Thymus (tissue), 14 donors: ENCODE measurements at places on chromosomes 1 and 21.

DNA sequence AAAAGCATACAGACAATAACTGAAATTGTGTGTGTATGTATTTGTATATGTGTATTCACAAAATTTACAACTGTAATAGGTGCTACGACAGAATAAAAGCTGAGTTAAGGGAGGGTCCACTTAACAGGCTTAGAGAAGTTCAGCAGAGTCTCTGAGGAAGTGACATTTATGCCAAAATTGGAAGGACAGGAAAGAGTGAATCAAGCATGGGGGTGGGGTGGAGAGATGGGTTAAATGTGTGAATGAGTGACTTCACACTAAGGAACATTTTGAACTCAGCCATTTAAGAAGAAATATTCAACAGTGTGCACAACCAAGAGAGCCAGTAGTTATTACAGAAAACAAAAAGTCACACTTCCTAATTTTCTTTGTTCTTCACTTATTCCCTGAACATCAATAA lies 53.8 kb upstream of the RGS1 start:
- H3K27ac ChIP-seq: no peak overlapping the region
- H3K36me3 ChIP-seq: no peaks in the 10 kb centered on the region
- no peaks in the 10 kb centered on the region for H3K4me1 ChIP-seq
- no peak overlapping the region for H3K4me3 ChIP-seq
- no peaks in the 10 kb centered on the region for H3K27me3 ChIP-seq
- no peak for DNase-seq

DNA sequence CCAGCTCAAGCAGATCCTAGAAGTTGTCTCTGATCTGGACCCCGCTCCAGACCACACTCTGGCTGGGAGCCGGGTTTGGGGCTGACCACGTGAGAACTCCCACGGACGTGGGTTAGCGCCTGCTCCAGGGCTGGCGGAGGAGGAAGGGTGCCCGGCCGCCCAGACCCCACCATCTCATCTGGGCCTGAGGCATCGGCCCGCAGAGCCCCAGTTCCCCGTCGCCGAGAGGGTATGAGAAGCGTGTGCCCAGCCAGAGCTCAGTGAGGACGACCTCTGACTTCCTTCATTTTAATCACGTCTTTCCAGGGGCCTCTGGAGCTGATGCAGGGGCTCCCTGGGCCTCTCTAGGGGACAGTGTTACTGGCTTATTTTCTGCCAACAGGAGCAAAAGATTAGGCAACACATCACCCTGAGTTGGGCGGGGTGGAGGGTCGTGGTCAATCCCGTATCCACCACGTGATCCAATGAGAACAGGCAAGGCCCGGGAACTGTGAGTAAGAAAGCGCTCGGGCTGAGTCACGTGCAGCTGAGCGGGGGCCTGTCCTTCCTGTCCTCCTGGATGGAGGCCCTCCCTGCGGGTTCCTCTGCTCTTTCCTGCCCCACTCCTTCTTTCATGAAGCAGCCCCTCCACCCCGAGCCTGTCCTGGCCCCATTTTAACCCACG lies 81.1 kb downstream of the SIK1 start:
- H3K4me1 ChIP-seq: peaks cover 64% of the 10 kb centered on the region
- no peak for DNase-seq
- H3K4me3 ChIP-seq: no peak overlapping the region

DNA sequence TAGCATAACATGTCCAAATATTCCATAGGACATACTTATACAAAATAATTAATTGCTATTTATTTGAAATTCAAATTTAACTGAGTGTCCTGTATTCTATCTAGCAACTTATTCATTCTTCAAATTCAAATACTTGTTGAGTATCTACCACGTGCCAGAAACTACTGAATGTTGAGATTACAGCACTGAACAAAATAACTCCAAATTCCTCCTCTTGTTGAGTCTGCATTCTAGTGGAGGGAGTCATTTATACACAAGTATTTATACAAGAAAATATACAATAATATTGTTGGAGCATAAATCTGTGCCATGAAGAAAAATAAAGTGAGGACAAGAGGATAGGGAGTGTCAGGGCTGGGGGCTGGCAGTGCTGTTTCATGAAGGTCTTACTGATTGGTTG lies 43.7 kb upstream of the CDC42BPA start:
- no peak for DNase-seq
- H3K27me3 ChIP-seq: no peaks in the 10 kb centered on the region
- H3K36me3 ChIP-seq: no peaks in the 10 kb centered on the region
- H3K4me3 ChIP-seq: no peak overlapping the region

DNA sequence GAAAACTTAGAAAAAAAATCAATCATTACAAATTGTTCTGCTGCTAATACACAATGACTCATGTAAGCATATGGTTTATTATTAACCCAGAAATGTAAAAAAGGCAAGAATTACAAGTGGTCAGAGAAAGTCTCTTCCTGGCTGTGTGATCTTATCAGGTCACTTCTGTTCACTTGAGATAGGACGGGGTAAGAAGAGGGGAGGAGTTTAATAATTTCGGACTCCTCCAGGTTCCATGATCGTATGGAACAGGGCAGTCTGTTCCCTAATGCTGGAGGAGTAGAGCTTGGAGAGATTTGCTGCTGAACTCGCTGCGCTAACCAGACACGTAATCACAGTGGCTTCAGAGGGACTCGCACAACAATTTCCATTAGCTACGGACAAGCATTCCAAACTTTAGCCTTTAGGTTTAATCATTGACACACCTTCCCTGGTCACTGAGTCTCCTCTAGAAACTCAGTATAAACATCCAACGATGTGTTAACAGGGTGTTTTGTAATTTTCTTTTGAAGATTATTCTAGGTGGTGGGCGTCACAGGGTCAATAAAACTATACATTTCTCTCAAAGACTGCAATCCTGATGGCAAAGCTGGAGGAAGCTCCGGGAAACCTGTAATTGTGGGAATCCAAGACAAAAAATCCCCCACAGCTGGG lies 1.3 kb downstream of the CRYZ start:
- no peaks in the 10 kb centered on the region for H3K27me3 ChIP-seq
- peak overlapping the region; percentile 61 for H3K27ac ChIP-seq
- no peaks in the 10 kb centered on the region for H3K36me3 ChIP-seq
- no peak overlapping the region for H3K4me3 ChIP-seq
- peaks cover 17% of the 10 kb centered on the region for H3K4me1 ChIP-seq
- DNase-seq: no peak

GRCh38 chr1:189237008-189237407 lies 1240.7 kb downstream of the BRINP3 start:
- no peaks in the 10 kb centered on the region for H3K4me1 ChIP-seq
- DNase-seq: no peak
- no peaks in the 10 kb centered on the region for H3K27me3 ChIP-seq
- no peak overlapping the region for H3K4me3 ChIP-seq
- no peak overlapping the region for H3K27ac ChIP-seq

- peak overlapping the region; percentile 87 for H3K27ac ChIP-seq
- H3K4me1 ChIP-seq: peaks cover 11% of the 10 kb centered on the region
- peak overlapping the region; percentile 69 for H3K4me3 ChIP-seq
- no peak for DNase-seq
- no peaks in the 10 kb centered on the region for H3K36me3 ChIP-seq
Measured at GRCh38 chr1:192809307-192810252, 741 bp downstream of the RGS2 start.

DNA sequence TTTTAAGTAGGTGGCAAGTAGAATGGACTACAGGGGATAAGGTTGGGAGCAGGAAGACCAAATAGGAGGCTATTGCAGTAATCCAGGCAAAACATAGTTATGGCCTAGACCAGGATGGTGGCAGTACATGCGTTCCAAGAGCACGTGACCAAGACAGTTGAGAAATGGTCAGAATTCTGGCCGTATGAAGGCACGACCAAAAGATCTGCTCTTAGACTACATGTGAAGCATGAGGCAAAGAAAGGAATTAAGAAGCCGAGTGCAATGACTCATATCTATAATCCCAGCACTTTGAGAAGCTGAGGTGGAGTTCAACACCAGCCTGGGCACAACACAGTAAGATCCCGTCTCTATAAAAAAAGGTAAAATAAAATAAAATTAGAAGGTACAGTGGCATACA lies 71.3 kb downstream of the LUZP1 start:
- H3K27me3 ChIP-seq: no peaks in the 10 kb centered on the region
- H3K36me3 ChIP-seq: peaks cover 21% of the 10 kb centered on the region
- DNase-seq: no peak
- no peak overlapping the region for H3K4me3 ChIP-seq

DNA sequence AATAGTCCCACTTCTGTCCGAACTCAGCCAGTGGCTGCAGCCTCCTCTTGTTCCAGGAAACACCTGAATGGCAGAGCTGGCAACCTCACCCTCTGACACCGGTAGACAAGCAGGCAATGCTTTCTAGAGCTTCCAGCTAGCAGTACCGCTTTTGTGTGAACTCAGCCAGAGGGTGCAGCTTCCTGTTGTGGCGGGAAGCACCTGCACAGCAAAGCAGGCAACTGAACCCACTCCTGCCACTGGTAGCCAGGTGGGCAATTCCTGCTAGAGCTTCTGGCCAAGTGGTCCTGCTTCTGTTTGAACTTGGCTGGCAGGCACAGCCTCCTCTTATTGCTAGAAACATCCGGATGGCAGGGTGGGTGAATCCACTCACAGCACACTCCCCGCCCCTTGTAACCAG lies 40.1 kb upstream of the TMPRSS15 start:
- no peaks in the 10 kb centered on the region for H3K27me3 ChIP-seq
- H3K4me1 ChIP-seq: peaks cover 15% of the 10 kb centered on the region
- peak; percentile 69 for DNase-seq
- no peak overlapping the region for H3K4me3 ChIP-seq
- H3K36me3 ChIP-seq: no peaks in the 10 kb centered on the region

- no peaks in the 10 kb centered on the region for H3K27me3 ChIP-seq
- DNase-seq: no peak
- H3K27ac ChIP-seq: no peak overlapping the region
- no peaks in the 10 kb centered on the region for H3K4me1 ChIP-seq
- H3K36me3 ChIP-seq: no peaks in the 10 kb centered on the region
Measured at GRCh38 chr1:165129568-165130164, 226.8 kb downstream of the LMX1A start.

DNA sequence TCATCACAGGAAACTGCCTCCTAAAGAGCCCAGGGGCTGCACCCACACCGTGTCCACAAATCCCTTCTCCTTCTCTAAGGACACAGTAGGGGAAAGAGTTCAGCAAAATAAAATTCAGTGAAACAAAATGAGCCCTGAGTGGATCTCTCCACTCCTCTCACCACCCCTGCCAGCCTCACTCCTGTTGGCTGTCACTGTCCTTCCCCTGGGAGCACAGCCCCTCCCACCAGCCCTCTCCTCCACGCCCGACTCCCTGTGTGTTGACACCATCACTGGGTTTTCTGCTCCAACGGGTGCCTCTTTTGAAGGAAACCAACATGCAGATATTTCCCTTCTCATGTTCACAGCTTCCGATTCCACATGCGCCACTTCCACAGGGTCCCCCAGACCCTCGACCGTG lies 356.2 kb downstream of the AJAP1 start:
- H3K4me3 ChIP-seq: no peak overlapping the region
- no peaks in the 10 kb centered on the region for H3K4me1 ChIP-seq
- H3K27ac ChIP-seq: no peak overlapping the region
- H3K27me3 ChIP-seq: no peaks in the 10 kb centered on the region

DNA sequence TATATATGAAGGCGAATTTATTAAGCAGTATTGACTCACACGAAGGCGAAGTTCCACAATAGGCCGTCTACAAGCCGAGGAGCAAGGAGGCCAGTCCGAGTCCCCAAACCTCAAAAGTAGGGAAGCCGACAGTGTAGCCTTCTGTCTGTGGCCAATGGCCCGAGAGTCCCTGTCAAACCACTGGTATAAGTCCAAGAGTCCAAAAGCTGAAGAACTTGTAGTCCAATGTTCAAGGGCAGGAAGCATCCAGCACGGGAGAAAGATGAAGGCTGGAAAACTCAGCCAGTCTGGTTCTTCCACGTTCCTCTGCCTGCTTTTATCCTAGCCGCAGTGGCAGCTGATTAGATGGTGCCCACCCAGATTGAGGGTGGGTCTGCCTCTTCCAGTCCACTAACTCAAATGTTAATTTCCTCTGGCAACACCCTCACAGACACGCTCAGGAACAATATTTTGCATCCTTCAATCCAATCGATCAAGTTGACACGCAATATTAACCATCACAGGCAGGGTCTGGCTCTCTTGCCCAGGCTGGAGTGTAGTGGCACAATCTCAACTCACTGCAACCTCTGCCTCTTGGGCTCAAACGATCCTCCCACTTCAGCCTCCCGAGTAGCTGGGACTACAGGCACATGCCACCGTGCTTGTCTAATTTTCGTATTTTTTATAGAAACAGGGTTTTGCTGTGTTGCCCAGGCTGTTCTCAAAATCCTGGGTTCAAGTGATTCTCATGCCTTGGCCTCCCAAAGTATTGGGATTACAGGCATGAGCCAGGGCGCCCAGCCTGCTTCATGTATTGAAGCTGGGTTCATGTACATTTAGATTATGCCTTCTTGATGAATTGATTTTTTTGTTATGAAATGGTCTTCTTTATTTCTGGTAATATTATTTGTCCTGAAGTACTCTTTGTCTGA lies 85.3 kb downstream of the DHRS3 start:
- DNase-seq: no peak
- H3K4me1 ChIP-seq: no peaks in the 10 kb centered on the region
- H3K27ac ChIP-seq: peak overlapping the region; percentile 27
- no peak overlapping the region for H3K4me3 ChIP-seq
- no peaks in the 10 kb centered on the region for H3K36me3 ChIP-seq
- H3K27me3 ChIP-seq: no peaks in the 10 kb centered on the region

GRCh38 chr1:156777573-156777972 lies 10.2 kb downstream of the PRCC start:
- no peak for DNase-seq
- no peaks in the 10 kb centered on the region for H3K27me3 ChIP-seq
- no peak overlapping the region for H3K4me3 ChIP-seq
- H3K4me1 ChIP-seq: peaks cover 3% of the 10 kb centered on the region
- H3K36me3 ChIP-seq: peaks cover 10% of the 10 kb centered on the region
- no peak overlapping the region for H3K27ac ChIP-seq

DNA sequence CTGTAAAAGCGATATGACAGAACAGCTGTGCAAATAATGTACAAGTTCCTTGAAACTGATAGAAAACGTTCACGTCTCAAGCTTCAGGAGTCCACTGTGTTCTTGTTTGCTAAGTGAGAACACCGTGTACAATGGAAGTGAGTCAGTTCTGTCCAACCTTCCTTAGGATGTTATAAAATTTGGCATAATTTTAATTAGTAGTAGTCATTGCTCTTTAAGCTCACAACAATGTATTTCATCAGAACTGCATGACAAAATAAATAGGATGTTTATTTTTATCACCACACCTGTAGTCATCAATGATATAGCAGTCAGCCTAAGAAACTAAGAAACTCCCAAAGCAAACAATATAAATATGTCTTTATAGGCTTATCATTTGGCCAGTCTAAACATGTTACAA lies 53.0 kb downstream of the RGS2 start:
- H3K27ac ChIP-seq: no peak overlapping the region
- H3K4me3 ChIP-seq: no peak overlapping the region
- no peaks in the 10 kb centered on the region for H3K36me3 ChIP-seq
- DNase-seq: no peak
- H3K27me3 ChIP-seq: no peaks in the 10 kb centered on the region

DNA sequence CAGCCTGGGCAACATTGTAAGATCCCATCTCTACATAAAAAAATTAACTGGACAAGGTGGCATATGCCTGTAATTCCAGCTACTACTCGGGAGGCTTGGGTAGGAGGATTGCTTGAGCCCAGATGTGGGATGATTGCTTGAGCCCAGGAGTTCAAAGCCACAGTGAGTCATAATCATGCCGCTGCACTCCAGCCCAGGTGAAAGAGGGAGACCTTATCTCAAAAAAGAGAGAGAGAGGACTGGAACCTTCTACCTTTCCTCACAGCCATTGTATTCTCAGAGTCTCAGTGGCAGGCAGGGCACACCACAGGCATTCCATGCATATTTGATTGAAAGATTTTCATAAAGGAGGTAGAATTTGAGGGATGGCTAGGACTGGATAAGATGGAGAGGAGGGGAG lies 78.4 kb downstream of the KIF14 start:
- DNase-seq: no peak
- H3K4me1 ChIP-seq: peaks cover 14% of the 10 kb centered on the region
- H3K4me3 ChIP-seq: no peak overlapping the region
- no peaks in the 10 kb centered on the region for H3K36me3 ChIP-seq
- H3K27me3 ChIP-seq: no peaks in the 10 kb centered on the region
